Lung (tissue), 17 donors: ENCODE measurements at places on chromosomes 5 and 9. TPM values are rescaled to one million over a fixed set of nuclear protein-coding genes. Genes with fewer than 3 reads are reported as not detected.

Gene ALDH1B1
- total RNA-seq, result 9.3 TPM

DNA sequence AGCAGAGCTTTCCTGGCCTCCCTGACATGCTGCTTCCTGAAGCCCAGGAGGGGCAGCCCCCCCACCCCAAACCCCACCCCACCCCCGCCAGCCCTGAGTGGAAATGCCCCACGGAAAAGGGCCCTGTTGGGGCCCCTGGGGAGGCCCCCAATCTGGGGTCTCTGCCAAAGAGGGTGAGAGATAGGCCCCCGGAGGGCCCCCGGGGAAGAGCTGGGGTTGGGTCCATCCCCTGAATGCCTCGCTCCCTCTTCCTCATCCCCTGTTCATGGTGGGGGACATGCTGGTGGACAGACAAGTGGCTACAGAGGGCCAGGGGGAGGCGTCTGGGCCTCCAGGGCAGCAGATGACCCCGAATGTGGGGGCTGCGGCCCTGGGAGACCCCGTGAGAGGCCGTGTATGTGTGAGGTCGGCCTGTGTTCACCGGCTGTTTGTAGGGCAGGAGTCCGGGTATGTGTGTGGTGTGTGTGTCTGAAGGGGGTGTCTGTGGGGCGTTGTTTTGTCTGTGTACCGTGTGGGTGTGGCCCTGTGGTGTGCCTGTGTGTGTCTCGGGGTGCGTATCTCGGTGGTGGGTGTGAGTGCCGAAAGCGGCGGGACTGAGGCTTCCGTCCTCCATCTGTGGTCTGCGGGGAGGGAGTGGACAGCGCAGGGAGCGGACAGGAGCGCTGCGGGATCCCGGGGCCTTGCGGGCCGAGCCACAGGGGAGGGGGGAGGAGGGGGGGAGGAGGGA is 11.3 kb downstream of the C9orf50 start:
- peak; percentile 52 for DNase-seq

DNA sequence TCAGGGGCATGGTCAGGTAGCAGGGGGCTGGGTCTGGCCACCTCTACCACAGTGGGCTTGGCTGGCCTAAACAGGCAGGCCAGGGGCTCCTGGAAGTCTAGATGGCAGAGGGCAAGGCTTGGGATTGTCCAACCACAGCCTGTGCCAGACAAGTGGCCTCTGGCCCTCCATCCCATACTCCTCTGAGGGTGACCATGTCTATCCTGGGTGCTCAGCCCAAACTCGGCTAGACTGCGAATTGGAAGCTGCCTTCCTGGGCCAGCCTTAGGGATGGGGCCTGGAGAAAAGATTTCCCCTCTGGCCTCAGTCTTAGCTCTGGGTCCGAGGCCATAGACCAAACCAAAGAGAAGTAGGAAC is 110.5 kb downstream of the PHF2 start:
- no peak for DNase-seq

DNA sequence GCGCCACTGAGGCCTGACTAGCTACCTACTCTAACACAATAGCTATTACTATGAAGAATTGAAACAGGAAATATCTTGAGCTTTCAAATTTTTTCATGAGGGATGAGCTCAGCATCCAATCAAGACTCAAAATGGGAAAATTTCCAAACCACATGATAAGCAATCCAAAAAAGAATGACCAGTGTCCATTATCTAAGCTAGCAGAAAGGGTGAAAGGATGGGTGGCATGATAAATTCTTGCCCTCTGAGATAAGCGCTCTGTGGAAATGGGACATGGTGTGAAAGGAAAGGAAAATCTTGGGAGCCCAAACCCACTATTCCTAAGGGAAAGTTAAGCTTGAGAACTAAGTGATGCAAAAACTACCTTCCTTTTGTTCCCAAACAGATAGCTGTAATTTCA is 170.2 kb upstream of the NREP start:
- no peak for DNase-seq

Gene FCN1
- 31.5 TPM for total RNA-seq

DNA sequence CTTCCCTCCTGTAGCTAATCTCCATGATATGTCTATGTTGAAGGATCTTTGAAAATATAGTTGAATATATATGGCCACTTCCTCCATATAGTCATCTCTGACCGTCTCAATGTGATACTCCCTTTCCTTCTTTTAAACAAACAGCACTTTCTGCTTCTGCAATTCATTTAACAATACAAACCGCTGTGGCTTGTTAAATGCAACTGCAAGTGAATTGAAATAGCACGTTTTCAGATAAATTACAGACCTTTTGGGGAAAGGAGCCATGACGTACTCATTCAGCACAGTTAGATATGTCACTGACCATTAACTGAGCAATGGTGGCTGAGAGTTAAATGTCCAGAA is 82.5 kb downstream of the FBXO38 start:
- DNase-seq, result no peak

Gene PTBP3
- total RNA-seq, result 71.3 TPM

- DNase-seq, result peak; percentile 61
Measured at GRCh38 chr9:133701321-133701980, 36.7 kb downstream of the SARDH start.

Gene ADRB2
- 18.4 TPM for total RNA-seq

- no peak for DNase-seq
Measured at GRCh38 chr9:111992523-111992922, 95.9 kb downstream of the UGCG start.

DNA sequence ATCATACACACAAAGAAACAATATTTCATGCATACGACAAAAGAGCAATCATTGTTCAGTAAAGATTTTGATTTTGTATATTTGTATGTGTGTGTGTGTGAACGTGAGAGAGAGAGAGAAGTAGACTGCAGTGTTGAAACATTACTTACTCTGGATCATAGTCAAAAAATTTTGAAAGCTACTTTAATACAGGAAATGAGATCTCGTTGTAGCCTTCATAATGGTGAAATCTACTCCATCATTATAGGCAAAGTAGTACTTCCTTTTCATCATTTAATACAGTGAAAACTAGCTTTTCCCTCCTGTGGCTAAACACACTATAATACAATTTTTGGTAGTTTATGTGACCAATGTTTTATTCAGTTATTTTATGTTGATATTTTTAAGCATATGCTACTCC is 1427.7 kb upstream of the C9orf72 start:
- DNase-seq, result no peak

GRCh38 chr9:93091453-93092081 is 4.5 kb upstream of the CARD19 start:
- no peak for DNase-seq

DNA sequence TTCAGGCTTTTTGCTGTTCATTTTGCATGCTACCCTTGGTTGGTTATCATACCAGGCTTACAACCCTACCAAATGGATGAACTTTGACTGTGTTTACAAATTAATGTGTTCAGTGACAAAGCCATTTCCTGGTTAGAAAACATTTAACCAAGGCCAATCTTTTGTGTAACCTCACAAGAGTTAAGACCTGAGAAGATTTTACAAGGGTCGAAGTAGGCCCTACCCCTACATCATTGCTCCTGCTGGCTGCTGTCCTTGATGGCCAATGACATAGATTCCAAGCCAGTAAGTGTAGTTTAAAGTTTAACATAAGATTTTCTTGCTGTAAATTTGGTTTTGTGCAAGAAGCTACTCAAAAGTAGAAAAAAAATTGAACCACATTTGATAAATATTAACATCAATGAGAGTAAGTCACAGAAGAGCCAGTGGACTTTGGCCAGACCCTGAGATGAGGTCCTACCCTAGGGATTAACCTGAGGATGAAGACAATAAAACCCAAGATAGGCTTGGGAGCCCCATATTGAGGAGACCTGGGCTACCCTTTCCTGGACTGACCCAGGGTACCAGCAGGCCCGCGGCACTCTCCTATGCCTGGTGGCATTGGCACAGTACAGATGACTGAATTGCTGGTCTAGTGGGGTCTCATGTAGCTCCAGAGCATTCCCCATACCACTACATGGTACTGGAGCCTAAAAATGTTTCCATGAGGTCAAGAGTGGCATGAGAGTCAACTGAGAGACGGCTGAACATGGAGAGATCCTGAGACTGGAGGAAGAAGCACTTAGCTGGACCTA is 8.3 kb downstream of the C1QTNF3 start:
- DNase-seq, result no peak

Gene FYB1
- total RNA-seq, result 33.9 TPM

Gene ARAP3
- 26.6 TPM for total RNA-seq

- no peak for DNase-seq
Measured at GRCh38 chr9:111516061-111516465, 8.9 kb upstream of the ZNF483 start.

GRCh38 chr5:110304176-110304575 is 422.3 kb downstream of the TMEM232 start:
- DNase-seq, result peak; percentile 70

GRCh38 chr5:11928909-11929308 is 24.7 kb upstream of the CTNND2 start:
- no peak for DNase-seq

GRCh38 chr5:109611505-109611904 is 78.2 kb upstream of the MAN2A1 start:
- no peak for DNase-seq

Gene ALDOB
- not detected for total RNA-seq

DNA sequence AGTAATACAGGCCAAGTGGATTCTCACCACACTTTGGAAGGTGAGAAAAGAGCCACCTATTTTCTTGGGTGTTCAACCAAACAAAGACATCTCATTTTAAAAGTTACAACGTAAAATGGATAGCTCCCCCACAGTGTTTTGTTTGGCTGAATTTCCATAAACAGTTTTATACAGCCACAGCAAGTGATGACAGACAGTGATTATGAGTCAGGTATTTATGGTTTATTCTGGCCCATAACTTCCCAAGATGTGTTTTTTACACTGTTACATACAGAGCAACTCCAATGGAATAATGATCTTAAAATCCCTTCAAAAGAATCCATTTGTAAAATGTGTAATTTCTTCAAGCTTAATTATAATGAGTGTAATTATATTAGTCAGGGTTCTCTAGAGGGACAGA is 421.3 kb downstream of the TLE1 start:
- DNase-seq, result peak; percentile 30

DNA sequence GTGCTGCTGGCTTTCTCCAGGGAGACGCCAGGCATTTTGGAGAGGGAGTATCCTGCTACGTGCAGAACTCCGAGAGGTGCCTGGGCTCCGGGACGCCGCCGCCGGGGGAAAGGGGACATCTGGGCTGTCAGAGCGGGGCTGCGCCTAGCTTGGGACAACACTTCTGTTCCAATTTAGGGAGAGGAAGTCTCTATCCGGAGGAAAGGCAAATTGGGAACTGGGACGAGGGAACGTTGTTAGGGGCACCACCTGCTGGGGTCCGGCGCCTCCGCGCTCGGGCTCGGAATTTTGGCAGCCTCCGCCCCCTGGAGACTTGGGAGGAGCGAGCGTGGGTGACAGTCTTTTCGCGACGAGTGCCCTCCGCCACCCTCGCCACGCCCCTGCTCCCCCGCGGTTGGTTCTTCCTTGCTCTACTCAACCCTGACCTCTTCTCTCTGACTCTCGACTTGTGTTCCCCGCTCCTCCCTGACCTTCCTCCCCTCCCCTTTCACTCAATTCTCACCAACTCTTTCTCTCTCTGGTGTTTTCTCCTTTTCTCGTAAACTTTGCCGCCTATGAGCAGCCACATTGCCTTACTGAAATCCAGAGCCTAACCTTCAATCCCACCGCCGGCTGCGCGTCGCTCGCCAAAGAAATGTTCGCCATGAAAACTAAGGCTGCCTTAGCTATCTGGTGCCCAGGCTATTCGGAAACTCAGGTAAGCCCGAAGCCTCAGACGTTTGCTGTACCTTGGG is 1.6 kb downstream of the TSLP start:
- peak; percentile 54 for DNase-seq

GRCh38 chr5:1409381-1410110 is 35.7 kb downstream of the SLC6A3 start:
- peak; percentile 46 for DNase-seq

DNA sequence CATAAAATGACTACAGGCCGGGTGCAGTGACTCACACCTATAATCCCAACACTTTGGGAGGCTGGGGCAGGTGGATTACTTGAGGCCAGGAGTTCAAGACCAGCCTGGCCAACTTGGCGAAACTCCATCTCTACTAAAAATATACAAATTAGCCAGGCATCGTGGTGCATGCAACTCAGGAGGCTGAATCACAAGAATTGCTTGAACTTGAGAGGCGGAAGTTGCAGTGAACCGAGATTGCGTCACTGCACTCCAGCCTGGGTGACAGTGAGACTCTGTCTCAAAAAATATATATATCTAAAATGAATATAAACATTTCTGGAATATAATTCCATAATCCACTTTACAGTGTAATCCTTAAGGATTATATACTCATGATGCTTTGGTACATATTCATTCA is 66.5 kb downstream of the TEX10 start:
- no peak for DNase-seq

Gene GGTA1
- total RNA-seq, result 6.3 TPM

DNA sequence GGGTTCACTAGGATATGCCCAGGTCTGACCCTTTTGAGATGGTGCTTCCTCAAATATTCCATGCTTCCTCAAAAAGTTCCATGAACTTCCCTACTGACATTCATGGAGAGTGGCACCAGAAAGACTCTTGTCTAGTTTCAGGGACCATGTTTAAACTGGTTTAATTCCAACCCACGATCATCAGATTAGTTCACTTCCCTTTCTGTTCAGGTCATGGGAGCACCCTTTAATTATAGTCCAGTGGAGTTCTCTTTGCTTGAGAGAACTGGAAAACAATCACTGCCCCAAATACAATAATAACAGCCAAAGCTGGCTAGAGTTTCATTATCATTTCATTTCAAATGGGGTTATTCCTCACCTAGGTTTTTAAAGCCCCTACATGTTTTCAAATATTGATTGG is 9.7 kb upstream of the ERBIN start:
- no peak for DNase-seq
